Hippocampal formation (tissue), 2 donors: ENCODE measurements at places on chromosomes 6 and 20.

- DNase-seq = no peak
Observed at GRCh38 chr6:35893246-35893645, 27.7 kb downstream of the SRPK1 start.

GRCh38 chr20:1035466-1035865 lies 33.4 kb upstream of the RSPO4 start:
- no peak for DNase-seq

DNA sequence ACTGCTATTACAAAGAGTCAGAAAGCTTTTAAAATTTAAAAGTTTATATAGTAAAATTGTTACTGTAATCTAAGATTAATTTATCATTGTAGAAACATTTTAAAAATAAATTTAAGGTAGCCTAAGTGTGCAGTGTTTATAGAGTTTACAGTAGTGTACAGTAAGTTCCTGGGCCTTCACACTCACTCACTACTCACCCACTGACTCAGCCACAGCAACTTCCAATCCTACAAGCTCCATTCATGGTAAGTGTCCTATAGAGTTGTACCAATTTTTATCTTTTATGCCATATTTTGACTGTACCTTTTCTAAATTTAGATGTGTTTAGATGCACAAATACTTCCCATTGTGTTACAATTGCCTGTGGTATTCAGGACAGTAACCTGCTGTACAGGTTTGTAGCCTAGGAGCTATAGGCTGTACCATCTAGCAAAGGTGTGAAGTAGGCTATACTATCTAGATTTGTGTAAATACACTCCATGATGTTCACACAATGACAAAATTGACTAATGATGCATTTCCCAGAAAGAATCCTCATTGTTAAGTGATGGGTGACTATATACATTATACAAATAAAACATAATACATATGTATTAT lies 10.2 kb upstream of the TMEM170B start:
- no peak for DNase-seq

GRCh38 chr6:22833191-22833590 lies 263.8 kb downstream of the HDGFL1 start:
- no peak for DNase-seq

- no peak for DNase-seq
Observed at GRCh38 chr6:10531942-10532341, 10.8 kb downstream of the GCNT2 start.

DNA sequence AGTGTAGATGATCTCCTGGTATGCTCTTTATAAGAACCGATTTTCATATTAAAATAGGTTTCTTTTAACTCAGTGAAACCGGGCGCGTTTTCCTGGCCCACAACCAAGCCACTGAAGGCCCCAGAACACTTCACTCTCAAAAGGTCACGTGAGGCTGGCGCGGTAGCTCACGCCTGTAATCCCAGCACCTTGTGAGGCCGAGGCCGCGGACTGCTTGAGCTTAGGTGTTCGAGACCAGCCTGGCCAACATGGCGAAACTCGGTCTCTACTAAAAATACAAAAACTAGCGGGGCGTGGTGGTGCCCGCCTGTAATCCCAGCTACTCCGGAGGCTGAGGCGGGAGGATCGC lies 402 bp upstream of the TAF8 start:
- DNase-seq = no peak

DNA sequence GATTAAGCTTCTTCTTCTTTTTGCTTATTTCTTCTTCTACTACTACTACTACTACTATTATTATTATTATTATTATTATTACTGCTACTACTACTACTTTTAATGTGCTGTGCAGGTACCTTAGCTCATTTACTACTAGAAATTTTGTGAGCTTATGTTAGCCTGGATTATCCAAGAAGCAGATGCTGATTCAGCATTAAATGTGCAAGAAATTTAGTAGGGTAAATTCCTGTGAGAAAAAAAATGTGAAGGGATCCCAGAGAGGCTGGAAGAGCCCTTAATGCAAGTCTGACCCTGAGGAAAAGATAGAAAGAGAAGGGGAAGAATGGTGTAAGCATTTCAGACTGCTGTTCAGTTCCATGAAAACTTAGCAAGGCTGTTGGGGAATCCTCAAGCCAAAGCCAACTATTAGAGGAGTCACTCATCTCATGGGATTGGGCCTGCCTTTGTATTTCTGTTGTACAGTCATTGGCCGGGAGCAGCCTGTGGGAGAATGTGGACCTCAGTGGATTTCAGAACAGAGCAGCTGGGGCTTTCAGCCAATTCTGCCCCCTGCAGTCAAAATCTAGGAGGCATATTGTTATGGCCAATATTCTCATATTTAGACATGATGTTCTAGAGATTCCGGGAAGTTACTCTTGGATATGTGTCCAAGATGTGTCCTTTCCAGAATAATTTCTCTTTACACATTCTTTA lies 37.2 kb upstream of the TSPYL1 start:
- DNase-seq = no peak

- no peak for DNase-seq
Observed at GRCh38 chr20:41334443-41335421, 5.9 kb upstream of the LPIN3 start.

GRCh38 chr6:43268782-43269272 lies 25.5 kb downstream of the TTBK1 start:
- DNase-seq = no peak

- DNase-seq = no peak
Observed at GRCh38 chr6:158230967-158231550, 62.9 kb downstream of the GTF2H5 start.

DNA sequence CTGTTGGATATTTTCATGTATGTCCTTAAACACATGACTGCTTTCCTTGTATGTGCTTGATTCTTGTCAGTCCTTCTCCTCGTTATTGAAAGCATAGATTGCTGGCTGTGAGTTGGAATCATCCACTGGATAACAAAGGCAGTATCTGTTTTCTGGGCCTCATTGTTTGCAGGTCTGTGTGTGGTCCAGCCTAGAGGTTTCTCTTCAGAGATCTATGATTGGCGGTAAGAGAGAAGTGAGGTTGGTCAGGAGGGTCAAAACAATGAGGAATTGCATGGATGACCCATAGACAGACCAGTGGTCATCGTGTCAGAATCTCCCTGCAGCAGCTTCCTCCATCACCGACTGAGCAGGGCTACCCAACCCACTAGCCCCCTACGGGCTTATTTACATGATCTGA lies 915.0 kb downstream of the KIF16B start:
- no peak for DNase-seq

DNA sequence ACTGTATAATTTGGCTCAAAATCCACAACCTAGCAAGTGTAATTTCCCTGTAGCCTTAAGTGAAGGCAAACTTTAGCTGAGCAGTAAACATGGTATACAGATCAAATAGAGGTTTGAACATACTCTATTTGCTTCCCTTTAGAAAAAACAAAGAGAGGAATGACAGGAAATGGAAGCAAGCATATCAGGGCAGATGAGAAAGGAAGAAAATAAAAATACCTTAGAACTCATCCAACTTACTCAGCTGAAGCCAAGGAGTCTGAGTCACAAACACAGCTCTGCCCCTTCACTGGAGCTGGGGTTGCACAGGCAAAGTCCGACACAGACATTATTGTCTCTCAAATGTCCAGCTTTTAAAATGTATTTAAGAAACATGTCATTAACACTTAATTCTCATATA lies 379.9 kb upstream of the IRAK1BP1 start:
- no peak for DNase-seq

- no peak for DNase-seq
Observed at GRCh38 chr6:116580198-116580597, 8.9 kb downstream of the RWDD1 start.

DNA sequence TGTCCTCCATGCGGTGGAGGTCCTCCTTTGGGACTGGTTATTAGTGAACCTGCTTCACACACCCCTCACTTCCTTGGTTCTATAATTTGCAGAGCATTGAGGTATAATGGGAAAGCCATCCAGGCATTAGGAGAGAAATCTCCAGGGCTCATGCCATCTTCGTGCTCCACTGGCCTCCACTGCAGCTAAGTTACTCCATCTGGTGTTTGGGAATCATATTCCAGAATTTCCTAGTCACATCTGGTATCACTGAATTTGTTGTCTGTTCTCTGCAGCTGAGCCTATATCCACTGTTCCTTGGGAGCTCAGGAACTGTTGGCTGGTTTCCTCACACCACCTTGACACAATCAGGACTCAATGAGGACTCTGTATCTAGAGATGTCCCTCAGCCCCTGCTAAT lies 173.0 kb upstream of the TSHZ2 start:
- DNase-seq = no peak

- no peak for DNase-seq
Observed at GRCh38 chr6:13474360-13474759, 13.0 kb downstream of the GFOD1 start.

DNA sequence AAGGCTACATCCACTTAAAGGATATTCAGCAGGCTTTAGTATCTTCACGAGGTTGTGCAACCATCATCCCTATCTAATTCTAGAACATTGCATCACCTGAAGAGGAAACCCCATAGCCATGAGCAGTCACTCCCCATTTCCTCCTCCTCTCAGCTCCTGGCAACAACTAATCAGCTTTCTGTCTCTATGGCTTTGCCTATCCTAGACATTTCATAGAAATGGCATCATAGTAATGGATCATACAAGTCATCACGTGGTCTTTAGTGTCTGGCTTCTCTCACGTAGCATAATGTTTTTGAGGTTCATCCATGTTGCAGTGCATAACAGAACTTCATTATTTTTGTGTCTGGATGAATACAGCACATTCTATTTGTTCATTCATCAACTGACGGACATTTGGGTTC lies 20.5 kb downstream of the SNAI1 start:
- no peak for DNase-seq

DNA sequence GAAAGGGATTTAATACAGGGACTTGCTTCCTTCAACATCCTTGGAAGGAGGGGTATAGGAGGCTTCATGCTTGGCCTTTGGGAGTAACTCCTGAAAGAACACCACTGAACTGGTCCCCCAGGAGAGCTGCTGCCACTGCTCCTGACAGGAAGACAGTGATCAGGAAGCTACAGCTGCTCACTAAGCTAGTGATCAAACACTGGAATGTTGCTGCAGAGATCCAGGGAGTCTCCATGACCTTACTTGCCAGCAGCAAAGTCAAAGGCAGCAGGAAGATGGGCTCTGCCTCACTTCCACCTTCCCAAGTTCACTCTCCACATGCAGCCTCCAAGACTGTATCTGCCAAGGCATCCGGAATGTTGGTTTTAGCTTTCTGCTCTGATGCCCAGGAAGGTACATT lies 31.8 kb downstream of the PIM1 start:
- DNase-seq = no peak

GRCh38 chr6:116201538-116201937 lies 52.3 kb downstream of the TSPYL4 start:
- no peak for DNase-seq

- DNase-seq = no peak
Observed at GRCh38 chr6:150907383-150907782, 41.9 kb downstream of the MTHFD1L start.

DNA sequence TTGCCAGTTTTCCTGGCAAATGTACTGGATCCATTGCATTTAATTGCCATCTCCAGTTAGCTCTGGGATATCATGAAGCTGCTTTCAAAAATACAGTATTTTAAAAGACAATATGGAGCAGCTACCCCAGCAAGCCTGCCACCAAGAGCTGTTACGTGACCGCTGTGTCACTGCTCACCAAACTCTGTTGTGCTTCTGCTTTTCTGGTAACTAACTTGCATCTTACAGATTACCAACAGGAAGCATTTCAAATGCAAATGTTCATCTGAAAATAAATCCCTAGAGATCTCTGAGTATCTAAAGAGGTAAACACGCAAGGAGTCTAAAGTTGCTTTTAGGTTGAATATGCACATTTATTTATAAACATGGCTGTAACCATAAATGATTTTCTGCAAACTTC lies 1008.3 kb downstream of the KIF16B start:
- DNase-seq = no peak
